ENCODE measurements at places on chromosomes 12 and 14.
A peak's percentile ranks its signal among the peaks of the same experiment; 100 is the strongest.

DNA sequence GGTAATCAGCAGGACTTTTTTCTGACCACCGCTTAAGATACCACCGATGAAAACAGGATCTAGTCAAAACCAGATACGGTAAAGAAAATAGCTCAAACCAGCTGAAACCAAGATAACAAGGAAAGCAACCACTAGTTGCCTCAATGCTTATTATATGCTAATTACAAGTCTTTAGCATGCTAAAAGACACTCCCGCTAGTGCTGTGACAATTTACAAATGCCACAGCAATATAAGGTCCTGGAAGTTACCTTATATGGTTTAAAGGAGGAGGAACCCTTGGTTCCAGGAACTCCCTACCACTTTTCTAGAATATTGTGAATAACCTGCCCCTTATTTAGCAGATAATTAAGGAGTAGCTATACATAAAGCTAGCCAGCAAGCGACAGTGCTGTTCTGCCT, 976.4 kb upstream of the SEL1L start:
- DNase-seq = no peak

- DNase-seq = peak; percentile 51
These were observed at the start of gene GPRC5A for GRCh38 chr12:12891080-12891880. GPRC5A (plus strand) TSS chr12:12891562; CDS start chr12:12908250, 16,688 bp downstream.

DNA sequence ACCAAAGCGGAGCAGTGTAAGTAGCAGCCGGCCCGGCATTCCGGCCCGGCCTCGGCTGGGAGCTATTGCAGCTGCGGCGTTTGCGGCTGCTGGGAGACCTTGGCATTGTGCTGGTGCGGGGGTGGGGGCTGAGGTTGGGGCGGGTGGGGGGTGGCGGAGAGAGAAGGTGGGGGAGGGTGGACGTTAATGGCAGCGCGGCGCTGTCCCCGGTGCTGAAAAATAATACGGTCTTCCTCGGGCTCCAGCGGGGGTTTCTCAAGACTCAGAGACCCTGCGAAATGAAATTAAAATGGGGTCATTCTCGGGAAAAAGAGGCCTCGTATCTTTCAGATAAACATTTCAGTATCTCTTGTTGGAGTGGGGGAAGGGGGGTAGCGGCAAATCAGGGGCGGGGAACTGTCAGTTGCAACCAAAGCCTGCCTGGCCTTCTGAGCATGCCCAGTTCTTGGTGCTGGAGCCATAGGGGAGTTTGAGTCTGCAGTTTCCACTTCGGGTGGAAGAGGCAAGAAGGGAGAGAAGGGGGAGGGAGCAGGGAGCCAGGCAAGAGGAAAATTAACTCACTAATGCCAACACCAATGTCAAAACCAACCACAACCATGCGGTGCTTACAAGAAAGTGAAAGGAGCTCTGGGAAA, 414 bp downstream of the UNC79 start:
- DNase-seq = no peak

- DNase-seq = no peak
These were observed 24.8 kb upstream of the PLEKHG6 start for GRCh38 chr12:6285532-6286306.
